Fibroblast of skin of back (primary cell): ENCODE measurements at places on chromosomes 12 and 14.

DNA sequence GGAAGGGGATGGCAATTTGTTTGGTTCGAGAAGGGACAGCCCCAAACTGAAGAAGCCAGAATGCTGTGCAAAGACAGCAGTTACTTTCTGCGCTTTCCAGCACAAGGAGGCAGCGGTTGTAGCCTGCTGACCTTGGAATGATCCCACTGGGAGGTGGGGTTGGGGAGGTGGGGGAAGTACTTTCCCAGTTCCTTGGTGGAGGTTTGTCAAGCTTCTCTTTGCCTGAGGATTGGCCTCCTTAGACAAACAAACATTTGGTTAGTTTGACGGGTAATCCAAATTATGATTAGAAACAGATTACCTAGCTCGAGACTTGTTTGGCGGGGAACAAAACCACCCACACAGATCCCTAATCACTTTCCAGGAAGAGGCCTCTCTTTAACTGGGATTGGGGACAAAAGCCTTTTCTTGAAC, 79.1 kb upstream of the EGLN3 start:
- DNase-seq: no peak

DNA sequence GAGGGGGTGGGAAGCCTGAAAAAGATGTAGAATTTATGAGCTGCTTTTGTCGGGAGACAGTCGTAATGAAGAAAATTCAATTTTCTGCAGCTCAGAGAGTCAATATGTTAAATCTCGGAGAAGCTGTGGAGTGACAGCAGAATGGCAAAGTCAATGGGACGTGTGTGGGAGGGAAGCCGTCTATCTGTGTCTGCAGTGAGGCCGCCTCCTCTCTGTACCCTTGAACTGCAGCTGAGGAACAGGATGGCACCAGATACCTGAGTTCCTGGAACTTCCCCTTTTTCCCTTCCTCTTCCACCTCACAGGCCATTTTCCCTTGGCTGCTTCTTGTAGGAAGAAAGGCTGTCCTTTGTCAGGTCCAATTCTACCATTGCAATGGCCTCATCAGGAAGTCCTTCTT, 9.3 kb upstream of the CALCOCO1 start:
- no peak for DNase-seq

GRCh38 chr12:110581931-110582275, 1.2 kb downstream of the PPTC7 start:
- no peak for DNase-seq

- DNase-seq: no peak
Measured at GRCh38 chr12:99910342-99910741, 74.4 kb downstream of the ANKS1B start.

DNA sequence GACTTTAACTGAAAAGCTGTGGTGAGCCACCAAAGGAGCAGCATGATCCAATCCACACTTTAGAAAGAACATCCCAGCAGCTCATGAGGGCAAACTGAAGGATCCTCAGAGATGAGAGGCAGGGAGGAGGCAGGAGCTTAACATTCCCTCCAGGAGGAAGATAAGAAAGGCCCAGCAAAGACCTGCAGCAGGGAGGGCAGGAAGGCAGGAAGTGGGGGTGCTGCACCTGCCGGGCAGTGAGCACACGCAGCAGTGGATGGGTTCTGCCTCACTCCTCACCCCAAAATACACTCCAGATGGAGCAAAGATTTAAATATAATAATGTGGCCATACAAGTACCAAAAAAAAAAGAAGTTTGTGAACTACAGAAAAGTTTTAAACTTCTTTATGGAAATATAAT, 48.4 kb downstream of the GCH1 start:
- no peak for DNase-seq

GRCh38 chr14:71960494-71961353, 28.5 kb downstream of the RGS6 start:
- no peak for DNase-seq

- DNase-seq: no peak
Measured at GRCh38 chr12:32777691-32778175, 22.0 kb upstream of the YARS2 start.

DNA sequence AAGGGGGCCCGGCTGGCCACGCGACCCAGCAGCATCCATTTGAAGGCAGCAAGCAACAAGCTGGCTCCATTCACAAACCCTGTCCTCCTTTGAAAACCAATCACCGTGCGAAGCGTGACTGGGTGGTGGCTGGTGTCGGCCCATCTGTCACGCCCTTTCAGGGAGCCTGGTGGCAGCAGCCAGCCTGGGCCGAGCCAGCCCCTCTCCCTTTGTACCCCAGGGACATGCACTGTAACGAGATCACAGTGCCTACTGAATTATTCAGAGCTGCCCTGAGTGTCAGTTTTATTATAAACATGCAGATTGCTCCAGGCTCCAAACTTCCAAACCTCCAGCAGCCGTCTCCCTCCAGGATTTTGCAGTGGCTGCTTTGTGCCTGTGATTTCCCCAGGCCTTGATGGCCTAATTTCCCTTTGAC, 22.3 kb upstream of the CTDSP2 start:
- peak; percentile 70 for DNase-seq

GRCh38 chr12:122643207-122643805, 59.9 kb downstream of the HCAR2 start:
- no peak for DNase-seq

DNA sequence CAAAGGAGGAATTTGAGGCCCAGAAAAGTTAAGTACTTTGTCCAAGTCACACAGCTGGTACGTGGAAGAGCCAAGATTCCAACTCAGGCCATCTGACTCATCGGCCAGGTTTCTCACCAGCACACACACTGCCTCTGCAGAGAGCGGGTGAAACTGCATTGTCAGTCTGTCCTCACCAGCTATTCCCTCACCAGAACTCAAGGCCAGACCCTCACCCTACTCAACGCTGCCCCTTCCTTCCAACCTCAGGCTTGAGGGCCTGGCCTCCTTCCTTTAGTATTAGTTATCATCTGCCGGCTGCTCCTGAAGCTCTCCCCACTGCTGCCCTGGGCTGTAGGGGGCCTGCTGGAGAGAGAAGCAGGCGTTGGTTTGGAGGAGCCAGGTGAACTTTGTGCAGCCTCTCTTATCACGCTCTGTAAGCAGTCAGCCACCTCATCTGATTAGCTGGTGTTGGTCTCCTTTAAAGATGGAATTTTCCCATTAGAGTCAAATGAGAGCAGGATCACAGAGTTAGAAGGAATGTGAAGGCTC, 16.6 kb upstream of the PLEK2 start:
- DNase-seq: peak; percentile 29

- no peak for DNase-seq
Measured at GRCh38 chr12:56260921-56261320, 2.7 kb upstream of the ANKRD52 start.

- no peak for DNase-seq
Measured at GRCh38 chr12:15045451-15045850, 72.6 kb downstream of the PDE6H start.

DNA sequence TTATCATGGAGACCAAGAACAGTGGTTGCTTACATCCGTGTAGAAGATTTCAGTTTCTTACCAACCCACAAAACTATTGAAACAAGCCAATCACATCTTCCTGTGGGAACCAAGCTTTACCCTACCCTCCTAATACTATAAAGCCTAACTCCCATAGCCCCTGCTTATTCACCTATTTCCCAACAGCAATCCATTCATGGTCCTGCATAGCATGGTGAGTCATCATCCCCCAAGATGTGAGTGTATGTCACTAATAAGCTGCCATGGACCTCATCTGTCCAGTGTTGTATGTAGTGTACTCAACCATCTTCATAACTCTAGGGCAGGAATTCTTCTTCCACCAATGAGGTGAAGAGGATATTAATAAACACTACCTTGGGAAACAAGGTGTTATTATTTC, 1620.4 kb upstream of the FLRT2 start:
- peak; percentile 26 for DNase-seq

DNA sequence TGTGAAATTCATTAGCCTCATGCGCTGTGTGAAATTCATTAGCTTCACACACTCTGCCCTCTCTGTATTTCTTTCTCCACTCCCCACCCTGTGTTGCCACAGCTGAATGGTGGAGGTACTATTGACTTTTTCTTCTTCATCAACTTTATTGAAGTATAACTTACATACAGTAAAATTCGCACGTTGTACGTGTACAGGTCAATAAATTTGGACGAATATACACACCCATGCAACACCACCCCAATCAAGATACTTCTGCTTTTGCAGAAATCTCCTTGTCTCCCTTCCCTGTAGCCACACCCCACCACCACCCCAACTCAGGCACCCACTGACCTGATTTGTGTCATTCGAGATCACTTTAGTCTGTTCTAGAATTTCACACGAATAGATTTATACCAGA, 51.8 kb downstream of the FBXL14 start:
- no peak for DNase-seq

DNA sequence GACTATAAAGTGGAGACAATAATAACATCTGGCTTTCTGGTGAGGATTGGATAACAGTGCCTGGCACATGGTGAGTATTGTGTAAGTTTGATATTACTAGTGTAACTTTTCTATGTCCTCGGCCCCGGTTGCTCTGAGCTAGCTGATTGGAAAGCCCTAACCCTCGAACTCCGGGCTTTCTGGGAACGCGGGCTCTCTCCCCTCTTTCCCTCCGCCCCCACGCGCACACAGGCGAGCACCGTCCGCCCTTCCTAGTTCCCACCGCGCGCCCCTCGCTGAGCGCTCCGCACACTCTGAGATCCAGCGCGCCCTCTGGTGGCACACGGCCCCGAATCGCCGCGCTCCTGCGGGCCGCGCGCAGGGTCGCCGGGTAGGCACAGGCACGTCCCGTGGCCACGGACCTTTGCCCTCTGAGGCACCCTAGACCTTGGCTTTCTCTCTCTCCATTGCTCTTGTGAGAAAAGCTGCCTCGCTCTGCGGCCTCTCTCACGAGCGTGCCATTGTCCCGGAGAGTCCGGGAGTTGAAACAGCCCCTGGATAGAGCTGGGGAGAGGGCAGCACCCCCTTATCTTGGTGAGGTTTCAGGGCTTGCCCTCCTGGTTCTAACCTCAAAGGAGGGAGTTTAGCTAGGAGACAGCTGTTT, 23.2 kb upstream of the ESRRB start:
- peak; percentile 40 for DNase-seq

DNA sequence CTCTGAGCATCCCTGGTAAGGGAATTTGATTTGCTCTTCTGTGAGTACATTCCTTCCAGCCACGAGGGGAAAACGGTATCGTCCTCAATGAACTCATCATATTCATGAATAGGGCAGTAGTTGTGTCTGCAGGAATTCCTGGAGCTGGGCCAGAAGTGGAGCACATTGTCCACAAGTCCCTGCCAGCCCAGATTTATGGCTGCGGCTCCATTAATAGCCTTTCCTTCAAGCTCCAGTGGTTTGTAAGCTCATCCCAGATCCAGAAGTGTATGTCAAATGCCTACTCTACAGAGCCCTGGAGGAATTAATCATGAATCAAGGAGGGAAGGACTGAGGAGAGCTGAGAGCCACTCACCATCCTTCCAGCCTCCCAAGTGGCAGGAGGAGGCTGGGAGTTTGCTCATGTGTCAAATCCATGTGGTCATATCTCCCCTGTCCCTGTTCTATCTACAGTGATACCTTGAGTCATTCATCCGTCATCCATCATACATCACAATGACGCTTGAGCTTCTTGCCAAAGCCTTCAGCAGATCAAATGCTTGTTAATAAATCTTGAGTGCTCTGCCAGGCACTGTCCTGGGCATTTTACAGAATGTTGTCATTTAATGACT, 65.5 kb downstream of the SVOP start:
- peak; percentile 27 for DNase-seq

DNA sequence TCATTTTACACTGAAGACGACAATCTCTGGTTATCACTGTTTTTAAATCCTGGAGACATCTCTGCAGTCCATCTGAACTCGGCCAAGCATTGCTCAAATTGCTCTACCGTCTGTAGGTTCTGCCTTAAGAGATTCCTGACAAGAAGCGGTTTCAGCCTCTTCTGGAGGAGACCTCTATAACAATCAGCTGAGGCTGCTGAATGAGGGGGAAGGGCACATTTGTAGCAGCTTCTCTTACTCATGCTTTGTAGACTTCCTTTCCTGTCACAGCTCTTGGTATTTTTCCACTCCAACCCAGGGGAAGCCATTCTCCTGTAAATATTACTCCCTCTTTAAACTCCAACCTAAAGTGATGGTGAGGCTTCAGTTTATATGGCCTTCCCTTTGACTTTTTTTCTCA, 3.0 kb downstream of the ARG2 start:
- DNase-seq: peak; percentile 86

GRCh38 chr12:29374913-29375312, 6.1 kb downstream of the ERGIC2 start:
- no peak for DNase-seq

DNA sequence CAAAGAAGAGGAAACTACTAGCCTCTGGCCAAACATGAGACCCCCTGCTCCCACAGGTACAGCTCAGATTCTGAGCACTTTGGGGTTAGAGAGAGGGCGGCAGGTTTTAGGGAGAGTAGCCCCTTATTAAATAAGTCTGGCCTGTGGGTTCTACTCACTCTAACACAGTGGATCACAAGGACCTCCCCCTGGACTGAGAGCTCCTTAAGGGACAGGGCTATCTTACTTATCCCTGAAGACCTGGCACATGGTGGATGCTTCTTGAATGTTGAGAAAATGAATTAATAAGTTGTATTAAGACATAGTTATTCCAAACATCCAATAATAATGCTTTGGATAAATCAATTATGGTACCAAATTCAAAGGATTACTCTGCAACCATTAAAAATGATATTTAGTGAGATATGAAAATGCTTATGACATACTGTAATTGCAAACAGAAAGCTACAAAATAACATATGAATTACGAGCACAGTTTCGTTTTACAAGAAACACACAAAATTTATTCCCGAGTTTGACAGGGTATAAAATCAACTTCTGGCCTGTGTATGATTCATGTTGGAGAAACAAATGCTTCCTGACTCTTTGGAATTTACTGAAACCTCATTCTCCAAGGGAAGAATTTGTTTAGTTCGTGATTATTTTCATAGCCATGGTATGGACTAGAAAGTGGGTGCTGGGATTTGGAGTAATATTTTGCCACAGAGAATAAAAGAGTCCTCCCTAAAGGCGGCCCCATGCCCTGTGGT, 59.3 kb upstream of the BDKRB2 start:
- peak; percentile 93 for DNase-seq

DNA sequence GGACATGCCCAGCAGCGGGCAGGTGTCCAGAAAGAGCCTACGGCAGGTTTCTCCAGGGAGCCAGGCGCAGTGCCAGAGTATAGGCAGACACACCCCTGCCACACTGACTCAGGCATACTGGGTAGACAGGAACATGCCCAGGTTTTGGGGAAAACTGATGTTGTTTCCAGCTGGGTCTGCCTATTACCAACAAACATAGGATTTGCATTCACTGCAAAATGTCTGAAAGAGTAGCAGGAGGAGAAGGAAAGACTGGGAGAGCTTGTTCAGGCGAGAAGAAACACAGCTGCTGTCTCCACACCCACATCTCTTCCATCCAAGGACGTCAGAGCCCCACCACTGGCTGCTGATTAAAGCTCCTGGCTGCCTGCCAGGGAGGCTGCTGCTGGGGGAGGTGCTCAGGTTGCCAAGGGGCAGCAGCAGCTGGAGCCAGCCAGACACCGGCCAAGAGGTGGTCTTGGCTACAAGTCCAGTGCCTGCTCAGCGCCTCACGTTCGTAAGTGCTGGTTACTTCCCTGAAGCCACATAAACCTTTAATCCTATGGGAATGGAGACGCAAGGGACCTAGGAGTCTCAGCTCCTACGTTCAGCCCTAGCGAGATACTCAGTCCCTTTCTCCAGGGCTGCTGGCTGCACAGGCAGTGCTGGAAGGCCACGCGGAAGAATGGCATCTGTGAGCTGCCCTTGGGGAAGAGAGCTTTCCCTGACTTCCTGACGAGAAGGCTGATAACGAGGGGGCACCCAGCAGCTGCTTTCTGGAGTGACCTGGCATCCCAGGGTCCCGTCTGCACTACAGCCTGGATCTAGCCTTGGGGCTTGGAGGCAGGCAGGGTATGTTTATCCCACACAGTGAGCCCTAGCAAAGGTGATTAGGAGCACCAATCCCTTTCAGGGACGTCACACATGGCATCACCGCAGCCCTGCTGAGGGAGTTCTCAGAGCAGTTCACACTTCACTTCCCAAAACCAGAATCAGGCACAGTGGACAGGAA, 58.1 kb downstream of the PLEKHG3 start:
- DNase-seq: peak; percentile 78
